Omental fat pad (tissue), 4 donors: ENCODE measurements at places on chromosomes 2 and 18.

DNA sequence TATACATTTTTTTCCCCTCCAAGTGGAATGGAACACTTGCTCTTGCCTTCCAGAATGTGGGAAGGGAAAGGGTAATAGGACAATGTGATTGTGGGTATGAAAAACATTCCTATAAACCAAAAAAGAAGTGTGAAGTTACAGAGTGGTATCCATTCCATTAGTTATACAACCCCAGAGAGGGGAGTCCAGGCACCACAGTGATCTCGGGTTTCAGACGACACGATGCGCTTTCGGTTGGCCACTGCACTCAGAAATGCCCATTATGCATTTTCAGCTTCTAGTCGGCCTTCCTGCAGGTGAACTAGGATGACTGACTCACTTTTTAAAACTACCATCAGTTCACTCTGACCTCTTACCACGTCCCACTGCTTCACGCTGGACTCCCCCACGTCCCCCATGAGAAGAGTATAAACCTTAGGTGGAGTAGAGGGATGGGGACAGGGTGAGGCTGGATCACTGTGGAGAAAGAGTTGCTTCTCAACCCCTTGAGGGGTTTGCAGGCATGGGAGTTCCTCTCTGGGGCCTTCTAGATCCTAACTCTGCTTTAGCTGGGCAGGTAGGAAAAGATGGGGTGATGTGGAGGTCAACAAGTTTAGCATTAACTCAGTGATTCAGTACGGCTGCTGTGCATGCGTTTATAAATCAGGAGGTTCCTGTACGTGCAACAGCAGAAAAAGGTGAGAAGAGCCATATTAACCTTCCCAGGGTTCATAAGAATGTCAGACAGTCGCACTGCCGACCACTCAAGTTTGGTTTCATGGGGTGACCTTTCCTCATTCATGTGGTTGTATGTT is 50.5 kb downstream of the ZNF532 start:
- no peak for DNase-seq

GRCh38 chr18:61998957-61999356 is 106.2 kb upstream of the RNF152 start:
- no peak for DNase-seq

DNA sequence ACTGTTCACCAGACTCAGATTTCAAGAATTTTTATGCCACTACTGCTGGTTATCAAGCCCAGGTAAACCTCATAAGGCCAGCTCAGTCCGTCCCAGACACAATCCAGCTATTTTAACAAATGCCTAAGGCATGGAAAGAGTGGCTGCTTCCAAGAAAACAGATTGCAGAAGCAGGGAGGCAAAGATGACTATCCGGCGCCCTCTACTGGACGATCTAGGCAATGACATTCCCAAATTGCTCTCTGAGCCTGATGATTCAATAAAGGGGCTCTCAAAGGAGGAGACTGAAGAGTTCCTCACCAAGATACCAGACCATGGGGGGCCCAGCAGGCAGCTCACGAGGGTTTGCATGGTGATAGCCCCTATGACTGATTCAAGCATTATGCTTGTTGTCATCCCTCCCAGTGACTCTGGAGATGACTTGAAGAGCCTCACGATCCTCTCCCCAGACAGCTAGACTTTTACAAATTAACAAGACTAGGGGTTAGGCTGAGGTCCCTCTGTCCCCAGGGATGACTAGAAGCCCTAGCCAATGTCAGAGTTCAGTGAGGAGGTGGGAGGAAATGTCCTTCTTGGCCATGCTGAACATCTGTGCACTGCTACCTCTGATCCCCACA is 25.0 kb downstream of the SERPINB8 start:
- peak; percentile 47 for DNase-seq

DNA sequence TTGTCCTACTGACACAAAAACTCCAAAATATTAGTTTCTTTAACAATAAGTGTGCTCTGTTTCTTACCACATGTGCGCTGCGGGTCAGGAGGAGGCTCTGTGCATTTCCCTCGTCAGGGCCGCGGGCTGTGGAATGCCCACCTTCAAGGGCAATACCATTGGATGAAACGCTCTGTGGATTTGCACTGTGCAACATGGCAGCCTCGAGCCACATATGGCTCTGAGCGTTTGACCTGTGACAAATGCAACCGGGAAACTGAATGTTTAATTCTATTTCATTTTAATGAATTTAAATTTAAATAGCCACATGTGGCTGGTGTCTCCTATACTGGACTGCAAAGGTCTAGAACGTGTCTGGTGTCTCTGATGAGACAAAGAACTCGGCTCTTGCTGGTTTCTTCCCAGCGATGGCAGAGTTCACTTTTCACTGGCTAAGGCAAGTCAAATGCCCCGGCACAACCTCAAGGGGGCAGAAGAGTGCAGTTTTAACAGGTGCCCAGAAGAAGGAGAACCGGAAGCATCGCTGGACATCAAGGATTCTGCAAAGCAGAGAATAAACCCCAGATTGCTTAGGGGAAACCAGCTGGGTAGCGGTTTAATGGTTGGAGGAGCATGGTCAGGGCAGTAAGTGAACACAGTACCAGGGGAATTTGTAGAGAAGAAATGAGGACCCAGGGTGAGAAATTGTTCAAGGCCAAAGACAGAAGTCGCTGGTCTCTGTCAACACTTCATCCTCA is 37.0 kb upstream of the TMEM18 start:
- no peak for DNase-seq

DNA sequence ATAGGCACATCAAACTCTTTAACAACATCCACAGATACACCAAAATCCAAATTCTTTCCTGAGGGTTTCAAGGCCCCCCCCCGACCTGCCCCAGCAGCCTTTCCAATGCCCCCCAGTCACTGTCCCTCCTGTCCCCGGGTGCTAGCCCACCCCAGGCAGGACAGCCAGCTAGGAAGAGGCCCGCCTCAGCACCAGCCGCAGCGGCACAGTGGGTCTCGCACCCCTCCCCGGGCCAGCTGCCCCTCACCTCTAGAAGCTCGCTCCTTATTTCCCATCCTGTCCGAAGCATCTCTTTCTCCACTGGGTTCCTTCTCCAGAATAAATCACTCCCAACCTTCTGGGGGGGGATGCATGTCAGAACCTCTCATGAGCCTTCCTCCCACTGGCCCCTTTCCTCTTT is 69.4 kb downstream of the FBXO15 start:
- DNase-seq = no peak

GRCh38 chr2:68901199-68901514 is 30.0 kb upstream of the BMP10 start:
- no peak for DNase-seq

GRCh38 chr18:23353459-23353858 is 99.6 kb upstream of the RIOK3 start:
- DNase-seq = no peak

- no peak for DNase-seq
Measured at GRCh38 chr18:57841568-57841967, 38.5 kb upstream of the ATP8B1 start.

- no peak for DNase-seq
Measured at GRCh38 chr18:53004798-53005197, 664.8 kb downstream of the DCC start.

- DNase-seq = no peak
Measured at GRCh38 chr2:144426355-144426754, 93.6 kb downstream of the ZEB2 start.

- no peak for DNase-seq
Measured at GRCh38 chr2:45494275-45494977, 116.6 kb downstream of the SRBD1 start.

- DNase-seq = no peak
Measured at GRCh38 chr2:11559066-11559785, 25.4 kb downstream of the GREB1 start.

DNA sequence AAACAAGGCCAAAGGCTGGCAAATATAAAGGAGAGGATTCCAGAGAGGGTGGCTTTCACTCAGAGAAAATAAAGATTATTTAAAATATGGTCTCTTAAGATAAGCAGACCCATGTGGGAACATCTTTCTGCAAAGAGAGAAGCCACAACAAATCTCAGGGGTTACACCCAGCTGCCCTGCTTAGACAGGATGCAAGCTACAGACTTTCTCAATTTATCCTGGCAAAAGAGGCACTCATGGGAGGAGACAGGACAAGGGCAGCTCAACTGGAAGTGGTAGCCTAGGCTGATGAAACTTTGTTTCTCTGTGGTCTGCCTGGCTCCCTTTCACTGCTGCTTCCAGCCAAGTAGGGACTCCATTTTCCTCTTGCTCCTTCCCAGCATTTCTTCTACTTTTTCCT is 25.9 kb upstream of the SULT1C4 start:
- DNase-seq = no peak

DNA sequence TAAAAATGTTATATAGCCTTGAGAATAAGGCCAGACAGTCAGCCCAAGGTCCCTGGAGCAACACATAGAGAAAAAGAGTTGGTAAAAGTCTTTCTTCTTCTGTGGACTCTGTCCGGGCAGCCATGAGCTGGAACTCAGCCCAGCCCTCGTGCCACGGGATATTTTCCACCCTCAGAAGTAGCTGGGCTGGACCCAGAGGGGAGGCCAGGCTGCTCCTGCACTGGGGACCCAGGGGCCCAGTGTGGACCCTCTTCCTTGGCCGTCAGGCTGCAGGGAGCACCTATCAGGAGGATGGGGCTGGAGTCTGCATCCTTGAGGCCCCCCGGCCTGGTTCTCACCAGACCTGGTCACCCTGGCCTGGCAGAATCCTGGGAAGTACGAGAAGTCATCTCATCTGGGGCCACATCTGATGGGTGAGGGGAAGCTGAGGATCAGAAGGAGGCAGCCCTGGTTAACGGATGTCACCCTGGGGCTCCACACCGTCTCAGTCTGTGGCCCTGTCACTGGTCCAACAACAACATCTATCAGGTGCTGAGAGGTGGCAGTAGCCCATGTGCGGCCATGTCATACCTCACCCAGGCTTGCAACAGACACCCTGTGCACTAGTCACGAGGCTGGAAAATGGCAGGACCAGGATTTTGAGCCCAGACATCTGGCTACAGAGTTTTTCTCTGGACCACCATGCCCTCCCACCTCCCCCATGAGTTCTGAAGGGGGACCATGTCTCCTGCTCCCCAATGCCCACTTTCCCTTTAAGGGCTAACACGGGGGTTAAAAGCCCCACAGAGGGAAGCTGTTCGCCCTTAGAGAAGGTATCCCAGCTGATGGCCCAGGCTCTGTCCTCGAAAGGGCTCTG is 33.0 kb downstream of the SDC1 start:
- DNase-seq = no peak

DNA sequence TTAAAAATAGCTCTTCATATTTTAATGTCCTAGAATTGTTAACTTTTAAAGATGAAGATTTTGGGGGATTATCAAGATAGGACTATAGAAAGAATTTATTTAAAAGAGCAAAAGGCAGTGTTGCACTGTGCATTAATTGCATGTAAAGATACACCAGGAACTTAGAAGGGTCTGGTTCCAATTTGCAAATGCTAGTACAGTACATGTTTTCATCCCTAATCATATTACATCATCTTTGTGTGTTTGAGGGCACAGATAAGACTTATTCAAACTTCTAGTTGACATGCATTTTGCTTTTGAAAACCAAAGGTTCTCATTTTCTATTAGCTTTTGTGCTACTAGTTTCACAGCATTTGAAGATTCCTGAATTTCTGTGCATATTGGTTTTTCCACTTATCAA is 231.7 kb upstream of the LYPD1 start:
- no peak for DNase-seq

DNA sequence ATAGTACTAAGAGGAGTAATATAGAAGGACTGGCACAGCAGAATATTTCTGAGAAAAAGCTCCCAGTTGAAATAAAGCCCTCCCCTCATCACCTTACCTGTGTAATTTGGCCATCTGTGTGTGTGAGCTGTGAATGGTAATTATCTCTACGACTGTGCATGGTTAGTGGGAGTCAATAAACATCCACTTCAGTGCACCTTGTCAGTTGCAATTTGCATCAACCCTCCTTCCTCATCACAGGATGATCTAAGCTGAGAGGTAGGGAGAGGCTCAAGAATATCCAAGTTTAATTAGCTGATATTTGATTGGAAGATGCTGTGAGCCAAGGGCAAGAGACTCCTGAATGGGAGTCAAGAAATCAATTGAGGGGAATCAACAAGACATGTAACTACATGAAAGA is 694.9 kb upstream of the KLHL29 start:
- DNase-seq = no peak

- no peak for DNase-seq
Measured at GRCh38 chr2:67876176-67876575, 186.6 kb downstream of the C1D start.

GRCh38 chr18:72986103-72986502 is 118.3 kb upstream of the NETO1 start:
- DNase-seq = no peak

- DNase-seq = no peak
Measured at GRCh38 chr2:109373791-109374547, 239.8 kb downstream of the SEPTIN10 start.

DNA sequence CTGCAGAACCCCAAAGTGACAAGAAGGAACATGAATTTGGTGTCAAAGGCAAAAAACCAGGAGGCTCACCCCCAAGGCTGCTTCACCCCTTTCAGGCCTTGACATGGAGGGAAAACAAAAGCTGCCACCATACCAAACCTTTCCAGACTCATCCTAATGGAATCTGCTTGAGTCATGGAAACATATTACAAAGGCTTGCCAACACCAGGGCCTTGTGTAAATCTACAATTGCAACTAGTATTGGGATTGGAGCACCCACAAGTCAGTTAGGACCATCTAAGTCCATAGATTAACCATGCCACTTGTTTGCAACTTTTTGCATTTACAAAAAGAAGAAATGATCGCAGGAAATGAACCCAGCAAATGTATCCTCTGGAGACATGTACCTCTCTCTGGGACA is 297.6 kb downstream of the CDCA7 start:
- DNase-seq = no peak

- DNase-seq = no peak
Measured at GRCh38 chr2:71348302-71348701, 16.7 kb downstream of the ZNF638 start.

DNA sequence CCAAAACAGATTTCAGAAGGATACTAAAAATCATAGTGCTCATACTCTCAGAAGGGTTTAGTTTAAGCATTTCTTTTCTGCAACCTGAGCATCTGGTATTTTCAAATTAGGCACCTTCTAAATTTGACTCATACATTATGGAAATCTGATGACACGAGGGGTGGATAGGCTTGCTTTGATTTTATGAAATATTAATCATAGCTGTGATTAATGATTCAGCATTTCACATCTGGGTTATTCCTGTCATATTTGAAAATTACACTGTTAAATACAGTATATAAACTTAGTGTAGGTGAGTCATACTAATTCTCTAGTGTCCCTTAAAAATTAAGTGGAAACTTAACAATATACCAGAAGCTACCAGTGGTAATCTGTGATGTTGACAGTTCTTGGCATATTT is 47.7 kb downstream of the MRPS9 start:
- no peak for DNase-seq

- DNase-seq = no peak
Measured at GRCh38 chr2:68877079-68877772, 6.0 kb upstream of the BMP10 start.

DNA sequence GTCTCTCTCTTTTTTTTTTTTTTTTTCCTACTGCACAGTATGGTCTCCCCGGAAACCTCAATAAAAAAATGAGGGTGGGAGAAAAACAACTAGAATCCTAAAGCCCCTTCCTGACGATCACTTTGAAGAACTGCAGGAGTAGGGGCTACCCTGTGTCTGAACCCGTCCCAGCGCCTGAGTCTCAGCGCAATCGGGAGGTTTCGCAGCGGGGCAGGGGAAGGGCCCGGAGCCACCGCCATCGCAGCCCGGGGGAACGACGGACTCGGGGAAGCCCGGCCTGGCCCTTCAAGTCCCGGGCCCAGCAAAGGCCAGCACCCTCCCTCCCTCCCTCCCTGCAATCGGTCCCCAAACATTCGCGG is 411 bp downstream of the NARS1 start:
- no peak for DNase-seq
